ENCODE measurements at places on chromosomes 1 and 21.

DNA sequence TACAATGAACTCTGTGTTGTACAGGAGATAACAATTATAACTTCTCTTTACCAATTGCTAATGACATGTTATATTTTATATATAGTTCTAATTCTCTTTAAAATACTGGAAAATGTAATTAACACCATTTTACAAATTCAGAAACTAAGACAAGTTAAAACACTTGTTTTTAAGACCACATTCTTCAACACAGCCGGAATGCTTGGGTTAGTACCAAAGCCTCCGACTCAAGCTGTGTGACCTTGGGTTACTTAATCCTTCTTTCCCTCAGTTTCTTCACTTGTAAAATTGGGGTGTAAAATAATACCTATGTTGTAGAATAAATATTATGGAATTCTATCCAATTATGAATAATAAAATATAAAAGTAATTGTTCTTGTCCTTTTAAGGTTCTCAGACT lies 378.7 kb downstream of the USH2A start:
- no peak for DNase-seq

- no peak for DNase-seq
Observed at GRCh38 chr1:37323486-37324377, 150.6 kb upstream of the ZC3H12A start.

DNA sequence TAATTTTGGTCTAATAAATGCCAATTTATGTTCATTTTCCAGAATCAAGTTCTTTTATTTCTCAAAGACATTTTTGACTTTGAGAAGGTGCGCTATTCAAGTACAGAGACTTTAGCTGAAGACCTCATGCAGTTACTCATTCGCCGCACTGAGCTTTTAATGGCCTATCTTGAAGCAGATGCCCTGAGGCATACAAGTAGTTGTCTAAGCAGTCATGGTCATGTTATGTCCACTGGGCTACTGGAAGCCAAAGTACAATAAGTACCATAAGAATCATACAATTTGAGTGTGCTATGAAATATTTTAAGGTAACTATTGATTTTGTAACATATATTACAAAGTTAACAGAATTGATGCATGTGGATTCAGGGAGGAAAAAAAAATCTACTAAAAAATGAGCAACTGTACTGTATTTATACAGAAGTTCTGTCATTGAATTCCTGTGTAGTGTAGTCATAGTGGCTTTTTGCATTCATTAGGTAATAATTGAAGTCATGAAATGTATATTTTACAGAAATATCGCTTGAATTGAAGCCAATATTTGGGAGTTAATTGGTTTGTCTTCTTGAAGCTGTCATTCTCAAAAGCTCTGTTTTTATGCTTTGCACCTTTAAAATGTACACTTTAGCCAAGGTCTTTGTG lies 13.5 kb upstream of the NEXN start:
- peak; percentile 77 for DNase-seq

- peak; percentile 24 for DNase-seq
Observed at GRCh38 chr1:46131093-46131492, 1.3 kb downstream of the PIK3R3 start.

GRCh38 chr1:102628109-102628613 lies 480.2 kb downstream of the COL11A1 start:
- DNase-seq: no peak

- DNase-seq: peak; percentile 79
Observed at GRCh38 chr1:906600-907420, 16.9 kb upstream of the SAMD11 start.

DNA sequence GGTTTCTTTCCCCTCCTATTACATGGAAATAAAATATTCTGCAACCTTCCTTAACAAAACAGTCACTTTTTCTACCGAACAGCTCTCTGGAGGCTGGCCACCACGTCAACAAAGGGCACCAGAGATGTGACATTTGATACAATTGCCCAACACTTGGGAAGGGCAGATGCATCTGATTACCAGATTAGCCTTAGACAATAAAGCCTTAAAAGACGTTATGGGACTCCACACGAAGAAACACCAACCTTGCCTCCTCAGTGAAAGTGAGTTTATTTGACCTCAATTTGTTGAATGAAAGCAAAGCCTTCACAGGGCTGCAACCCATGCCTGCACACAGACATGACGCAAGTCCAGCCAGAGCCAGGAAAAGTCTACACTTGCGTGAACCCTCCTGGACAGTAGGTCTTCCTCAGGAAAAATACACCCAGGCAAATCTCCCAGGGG lies 136.1 kb downstream of the TGFBR3 start:
- DNase-seq: no peak

Measured in GM23248 (cell line).